ENCODE measurements at places on chromosomes 4 and X. TPM values are rescaled to one million over a fixed set of nuclear protein-coding genes. Genes with fewer than 3 reads are reported as not detected.

Gene MTNR1A
- total RNA-seq, result not detected

Gene ADGRG2
- total RNA-seq, result 0.12 TPM

Gene NWD2
- not detected for total RNA-seq

Gene ARHGAP4
- 158 TPM for total RNA-seq

Gene TCP11X2
- total RNA-seq, result not detected

DNA sequence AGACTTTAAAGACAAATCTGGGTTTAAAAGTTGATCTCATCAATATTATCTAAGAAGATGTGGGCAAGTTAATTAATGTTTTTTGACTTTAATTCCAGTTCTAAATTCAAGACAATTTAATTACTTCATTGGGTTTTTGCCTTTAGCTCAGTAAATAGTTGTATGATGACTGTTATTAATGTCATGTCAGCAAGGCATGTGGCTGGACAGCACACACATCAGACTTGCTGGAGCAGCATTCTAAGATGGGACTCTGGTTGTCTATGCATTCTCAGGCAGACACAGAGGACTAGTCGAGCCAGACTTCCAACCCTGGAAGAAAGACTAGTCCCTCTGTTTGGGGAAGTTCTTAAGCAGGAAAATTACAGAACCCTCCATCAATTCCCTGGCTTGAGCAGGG lies 180.7 kb upstream of the GK2 start:
- no peak for DNase-seq

- no peak for DNase-seq
These were observed 92.2 kb downstream of the DCTD start for GRCh38 chr4:182825003-182825402.

GRCh38 chr4:107725281-107725859 lies 5.3 kb upstream of the PAPSS1 start:
- DNase-seq, result no peak

DNA sequence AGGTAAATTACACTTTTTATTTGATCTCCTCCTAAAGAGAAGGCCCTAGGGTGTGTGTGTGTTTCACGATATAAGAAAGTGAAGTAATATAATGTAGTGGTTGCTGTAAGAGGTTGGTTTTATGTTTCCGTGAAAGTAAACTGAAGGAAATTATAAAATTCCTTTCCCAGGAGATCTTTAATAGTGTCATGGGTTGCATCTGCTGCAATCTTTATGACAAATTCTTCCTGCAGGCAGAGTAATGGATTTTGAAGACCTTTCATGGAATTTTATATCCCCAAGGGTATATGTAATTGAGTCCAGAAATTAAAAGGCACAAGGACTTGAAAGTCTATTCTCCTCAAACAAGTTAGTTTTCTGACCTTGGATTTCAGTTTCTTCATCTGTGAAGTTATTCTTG lies 538.6 kb downstream of the ANKRD50 start:
- DNase-seq, result no peak

DNA sequence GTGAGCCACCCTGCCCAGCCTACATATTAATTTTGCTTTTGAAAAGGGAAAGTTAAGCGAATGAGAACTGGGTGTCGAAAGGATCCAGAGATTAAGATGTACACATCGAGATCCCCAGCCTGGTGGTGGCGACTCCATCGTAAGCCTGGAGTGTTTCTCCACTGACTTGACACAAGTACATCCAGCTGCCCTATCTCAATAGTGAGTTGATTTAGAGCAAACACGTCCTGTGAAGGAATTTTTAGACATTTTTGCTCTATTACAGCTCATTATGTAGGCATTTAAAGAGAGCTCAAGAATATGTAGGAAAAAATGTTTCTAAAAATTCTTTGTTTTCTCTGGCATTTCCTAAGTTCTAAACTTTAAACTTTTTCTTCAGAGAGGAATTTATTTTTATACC lies 11.7 kb upstream of the CLDN34 start:
- no peak for DNase-seq

GRCh38 chr4:85681221-85681657 lies 206.3 kb downstream of the ARHGAP24 start:
- DNase-seq, result no peak

- DNase-seq, result no peak
These were observed 103.1 kb upstream of the PCDH7 start for GRCh38 chr4:30616942-30617646.

- DNase-seq, result no peak
These were observed 13.3 kb downstream of the SLC2A9 start for GRCh38 chr4:10007793-10008608.

DNA sequence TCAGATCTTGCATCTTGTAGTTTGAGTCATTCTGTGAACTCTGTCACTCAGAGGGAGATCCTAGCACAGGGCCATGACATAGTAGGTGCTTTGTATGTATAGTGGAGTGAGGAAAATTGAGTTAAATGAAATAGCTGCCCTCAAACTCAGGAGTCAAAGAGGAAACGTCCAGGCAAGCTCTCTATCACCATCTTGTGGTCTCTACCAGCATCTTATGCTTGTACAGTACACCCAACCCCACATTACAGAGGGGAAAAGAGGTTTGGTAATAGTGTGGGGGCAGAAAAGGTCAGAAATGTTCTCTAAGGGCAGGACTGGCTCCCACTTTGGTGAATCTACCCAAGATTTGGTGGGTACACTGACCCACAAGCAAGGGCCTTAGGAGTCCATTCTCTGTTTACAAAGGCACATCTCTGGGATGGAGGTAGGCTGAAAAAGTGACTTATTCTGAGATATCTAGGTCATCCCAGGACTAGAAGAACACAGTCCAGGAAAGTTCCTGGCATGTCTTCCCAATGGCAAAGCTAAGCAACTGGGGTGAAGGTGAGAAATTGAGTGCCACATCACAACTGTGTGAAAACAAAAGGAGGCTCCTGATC lies 131.8 kb downstream of the OR13H1 start:
- DNase-seq, result no peak

DNA sequence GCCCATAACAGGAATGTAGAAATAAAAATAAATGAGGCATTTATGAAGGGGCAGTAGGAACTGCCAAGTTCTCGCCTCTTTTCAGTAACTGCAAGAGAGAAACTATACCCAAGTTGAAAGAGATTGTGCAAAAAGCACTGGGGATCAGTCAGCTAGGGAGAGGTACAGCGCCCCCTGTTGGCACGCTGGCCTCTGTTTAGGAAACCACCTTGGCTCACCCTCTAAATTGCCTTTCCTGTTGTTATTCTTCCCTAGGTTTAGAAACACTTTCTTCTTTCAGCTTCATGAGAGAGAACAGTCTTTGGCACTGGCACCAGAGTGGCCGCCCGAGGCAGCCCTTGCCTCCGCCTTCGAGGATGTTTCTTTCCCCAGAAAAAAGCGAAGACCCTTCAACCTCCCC lies 348.5 kb downstream of the MID1IP1 start:
- DNase-seq, result peak; percentile 63

DNA sequence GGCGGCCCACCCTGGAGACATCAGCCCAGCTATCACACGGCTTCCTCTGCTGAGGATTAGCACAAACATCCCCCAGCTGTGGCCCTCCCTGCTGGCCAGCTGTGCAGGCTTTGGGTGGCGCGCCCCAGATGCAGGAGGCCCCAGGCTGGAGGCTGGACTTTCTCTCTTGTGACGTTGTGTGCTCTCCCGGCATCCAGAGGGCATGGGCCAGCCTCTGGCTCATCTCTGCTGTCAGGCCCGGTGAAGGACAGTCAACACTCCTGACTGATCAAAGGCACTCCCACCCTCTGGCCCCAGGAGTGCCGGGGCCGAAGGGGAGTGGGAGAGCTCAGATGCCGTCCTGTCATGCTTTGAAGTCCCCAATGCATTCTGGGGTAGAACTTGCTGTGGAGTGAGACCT lies 29.9 kb upstream of the PJA1 start:
- no peak for DNase-seq
